ENCODE measurements at places on chromosomes 7 and 10.

- DNase-seq = peak; percentile 7
Observed at GRCh38 chr7:131111081-131111576, 216.5 kb upstream of the MKLN1 start.

GRCh38 chr7:17434841-17435692 is 136.6 kb downstream of the AHR start:
- DNase-seq = no peak

GRCh38 chr7:8773518-8773917 is 340.1 kb downstream of the NXPH1 start:
- no peak for DNase-seq

DNA sequence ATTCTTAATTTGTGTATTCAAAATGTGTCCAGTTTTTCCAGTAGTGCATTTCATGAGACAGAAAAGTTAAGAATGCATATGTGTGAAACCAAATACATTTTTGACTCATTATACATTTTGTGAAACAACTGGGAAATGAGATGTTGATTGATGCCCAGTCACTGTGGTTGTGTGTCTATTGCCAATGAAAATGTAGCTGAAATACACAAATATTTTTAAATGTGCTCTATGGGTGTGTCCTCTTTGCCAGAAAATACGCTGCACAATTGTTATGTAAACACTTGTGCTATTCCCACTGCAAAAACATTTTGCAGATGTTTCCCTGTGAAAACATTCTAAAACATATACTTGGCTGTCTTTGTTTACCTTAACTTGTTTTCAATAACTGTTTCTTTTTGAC is 395.2 kb downstream of the TFEC start:
- DNase-seq = no peak

- no peak for DNase-seq
Observed at GRCh38 chr7:66930341-66930740, 9.3 kb downstream of the TMEM248 start.

- DNase-seq = no peak
Observed at GRCh38 chr7:100886936-100887515, 2.5 kb downstream of the UFSP1 start.

Data from nucleus accumbens (tissue), 56 donors.